ENCODE measurements at places on chromosomes 6 and 20.

DNA sequence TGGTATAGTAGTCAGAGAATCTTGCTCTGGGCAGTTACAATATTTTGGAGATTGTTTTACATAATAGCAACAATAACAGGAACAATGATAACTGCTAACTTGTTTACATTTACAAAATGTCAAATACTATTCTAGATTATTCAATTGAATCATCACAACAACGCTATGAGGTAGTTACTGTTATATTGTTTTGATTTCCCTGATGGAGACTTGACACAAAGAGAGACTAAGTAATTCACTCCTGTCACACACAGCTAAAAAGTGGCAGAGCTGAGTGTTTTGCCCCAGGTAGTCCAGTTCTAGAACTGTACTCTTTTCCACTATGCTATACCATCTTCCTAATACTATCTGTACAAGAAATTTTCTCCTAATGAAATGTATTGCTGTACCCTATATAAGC lies 356.1 kb downstream of the LAMA2 start:
- no peak for DNase-seq

GRCh38 chr6:41936073-41936837 lies 5.4 kb downstream of the CCND3 start:
- DNase-seq, result peak; percentile 94

DNA sequence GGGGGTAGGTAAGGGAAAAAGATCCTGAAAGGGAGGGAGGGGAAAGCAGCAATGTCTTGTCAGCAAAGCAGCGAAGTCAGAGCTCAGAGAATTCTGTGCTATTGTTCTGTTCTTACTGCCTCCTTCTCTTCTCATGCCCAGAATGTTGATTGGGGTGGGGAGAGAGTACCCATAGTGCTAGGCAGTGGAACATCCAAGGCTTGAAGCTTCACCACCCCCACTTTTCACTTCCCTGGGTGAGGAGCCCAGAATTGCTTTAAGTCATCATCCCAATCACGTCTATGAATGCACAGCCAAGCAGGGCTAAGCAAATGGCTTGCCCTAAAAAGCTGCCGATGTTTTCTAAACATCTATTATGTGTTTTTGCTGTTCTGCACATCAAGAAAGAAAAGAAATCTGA lies 16.5 kb downstream of the REPS1 start:
- no peak for DNase-seq

GRCh38 chr6:156933201-156934068 lies 156.3 kb downstream of the ARID1B start:
- DNase-seq, result no peak

DNA sequence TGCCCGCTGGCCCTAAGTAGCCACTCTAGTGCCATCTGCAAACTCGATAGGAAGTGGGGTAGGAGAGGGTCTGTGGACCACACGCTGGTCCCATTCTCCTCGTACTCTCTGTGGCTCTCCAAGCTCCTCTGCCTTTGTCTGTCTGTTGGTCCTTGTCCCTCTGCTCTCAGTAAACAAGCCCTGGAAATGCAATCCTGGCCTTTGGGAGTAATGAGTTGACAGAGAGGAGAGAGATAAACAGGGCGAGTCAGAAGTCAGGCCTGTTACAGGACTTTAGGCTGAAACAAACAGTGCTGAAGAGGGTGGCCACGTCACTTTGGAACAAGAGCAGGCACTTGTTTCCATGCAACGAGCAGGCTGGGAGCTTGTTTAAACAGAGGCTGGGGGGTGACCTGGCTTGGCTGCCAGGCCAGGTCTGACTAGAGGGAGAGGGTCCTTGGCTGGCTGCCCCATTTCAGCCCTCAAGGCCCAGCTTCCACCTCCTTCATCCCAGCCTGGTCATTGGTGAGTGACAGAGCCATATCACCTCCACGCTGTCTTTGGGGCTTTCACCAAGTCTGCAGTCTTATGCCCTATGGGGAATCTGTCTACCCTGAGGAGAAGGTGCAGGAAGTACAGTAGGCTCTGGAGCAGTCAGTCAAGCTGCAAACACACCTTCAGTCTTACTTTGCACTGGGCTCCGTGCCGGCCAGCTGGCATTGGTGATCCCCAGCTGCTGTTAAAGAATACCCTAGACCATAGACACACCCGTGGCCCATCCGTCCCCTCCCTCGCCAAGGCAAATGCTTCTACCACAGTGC lies 22.6 kb downstream of the FOXP4 start:
- DNase-seq, result no peak

DNA sequence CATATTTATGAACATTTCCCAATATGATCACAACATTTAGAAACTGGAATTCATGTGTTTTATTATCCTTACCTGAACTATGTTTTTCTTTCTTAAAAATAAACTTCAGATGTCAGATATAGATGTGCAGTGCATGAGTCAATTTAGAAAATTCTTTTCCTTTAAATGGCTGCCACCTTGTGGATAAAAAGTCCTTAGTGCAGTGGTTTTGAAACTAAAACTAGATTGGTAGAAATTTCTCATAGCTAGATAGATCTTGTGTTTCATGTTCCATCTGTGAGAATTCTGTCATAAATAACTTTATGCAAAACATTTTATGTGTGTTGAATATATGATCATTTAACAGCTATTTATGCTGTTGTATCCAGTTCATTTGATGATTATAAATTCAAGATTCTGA lies 134.9 kb downstream of the KLHL32 start:
- DNase-seq, result peak; percentile 72

GRCh38 chr20:8722277-8722928 lies 346.5 kb upstream of the PLCB4 start:
- peak; percentile 89 for DNase-seq

DNA sequence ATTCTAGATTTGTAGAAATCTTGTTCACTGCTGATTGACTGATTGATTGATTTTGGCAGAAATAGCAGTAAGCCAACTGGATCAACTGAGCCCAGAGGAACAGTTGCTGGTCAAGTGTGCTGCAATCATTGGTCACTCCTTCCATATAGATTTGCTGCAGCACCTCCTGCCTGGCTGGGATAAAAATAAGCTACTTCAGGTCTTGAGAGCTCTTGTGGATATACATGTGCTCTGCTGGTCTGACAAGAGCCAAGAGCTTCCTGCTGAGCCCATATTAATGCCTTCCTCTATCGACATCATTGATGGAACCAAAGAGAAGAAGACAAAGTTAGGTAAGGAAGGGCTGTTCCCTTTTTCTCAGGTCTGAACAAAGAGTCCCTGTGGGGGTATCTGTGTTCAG lies 31.2 kb downstream of the TREML1 start:
- DNase-seq, result no peak

DNA sequence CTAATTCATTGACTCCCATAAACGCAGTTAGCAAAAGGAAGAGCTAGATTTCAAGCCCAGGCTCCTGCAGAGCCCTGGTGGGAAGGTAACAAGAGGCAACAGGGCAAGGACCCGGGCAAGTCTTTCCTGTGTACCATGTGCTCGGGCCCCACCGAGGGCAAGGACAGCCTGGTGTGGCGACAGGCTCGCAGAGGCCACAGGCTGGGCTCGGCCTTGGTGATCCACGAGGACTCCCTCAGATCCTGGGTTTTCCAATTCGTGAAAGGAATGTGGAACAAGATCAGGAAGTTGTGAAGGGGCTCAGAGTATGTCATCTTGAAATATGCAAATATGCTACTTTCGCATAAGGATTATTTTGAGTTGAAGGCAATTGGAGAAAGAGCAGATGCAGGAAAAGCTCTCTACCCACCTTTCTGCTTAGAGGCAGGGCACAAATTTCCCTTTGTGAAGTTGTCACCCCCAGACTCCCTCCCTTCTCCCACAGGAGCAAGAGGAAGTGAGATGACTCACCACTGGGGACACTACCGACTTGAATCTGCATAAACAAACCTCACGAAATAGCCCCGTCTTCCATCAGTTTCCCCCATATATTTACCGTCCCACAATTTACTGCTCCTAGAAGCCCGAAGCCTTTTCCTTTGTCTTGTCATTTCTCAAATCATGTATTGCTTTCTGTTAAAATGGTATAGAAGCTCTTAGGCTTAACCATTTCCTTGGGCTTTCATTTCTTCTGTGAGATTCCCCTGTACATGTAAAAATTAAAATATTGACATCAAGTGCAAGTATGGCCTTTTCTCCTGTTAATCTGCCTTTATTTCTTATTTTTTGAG lies 79.0 kb downstream of the PSMG4 start:
- peak; percentile 13 for DNase-seq

DNA sequence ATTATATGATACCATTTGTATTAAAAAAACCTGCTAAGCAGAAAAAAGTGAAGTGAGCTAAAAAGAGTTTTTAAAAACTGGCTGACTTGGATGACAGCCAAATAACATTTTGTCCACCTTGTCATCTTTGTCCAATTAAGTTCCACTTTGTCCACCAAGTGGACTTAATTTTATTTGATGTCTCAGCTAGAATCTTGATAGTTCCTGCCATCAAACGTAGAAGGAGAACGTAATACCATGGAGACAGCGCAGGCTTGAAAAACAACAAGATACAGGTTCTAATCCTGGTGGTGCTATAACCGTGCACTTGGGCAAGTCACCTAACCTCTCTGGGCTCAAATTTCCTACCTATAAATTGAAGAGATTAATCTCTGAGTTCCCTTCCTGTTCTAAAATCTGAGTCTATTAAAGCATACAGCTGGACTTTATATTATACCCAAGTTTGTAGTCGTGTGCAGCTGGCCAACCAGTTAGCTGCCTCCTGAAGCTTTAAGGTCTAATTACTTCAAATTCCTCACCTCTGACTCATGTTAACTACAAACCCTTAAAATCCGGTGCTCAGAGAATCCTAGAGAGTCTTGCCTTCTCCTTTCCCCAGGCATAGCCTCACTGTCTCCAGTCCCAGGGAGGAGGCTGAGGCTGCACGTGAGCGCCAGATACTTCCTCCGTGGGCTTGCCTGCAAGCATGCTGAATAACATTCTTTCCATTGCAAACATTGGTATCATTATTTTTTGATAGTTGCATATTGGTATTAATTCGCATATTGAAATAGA lies 16.8 kb downstream of the TMEM244 start:
- DNase-seq, result peak; percentile 65

- DNase-seq, result no peak
Observed at GRCh38 chr20:3815703-3816315, 4.5 kb upstream of the AP5S1 start.

DNA sequence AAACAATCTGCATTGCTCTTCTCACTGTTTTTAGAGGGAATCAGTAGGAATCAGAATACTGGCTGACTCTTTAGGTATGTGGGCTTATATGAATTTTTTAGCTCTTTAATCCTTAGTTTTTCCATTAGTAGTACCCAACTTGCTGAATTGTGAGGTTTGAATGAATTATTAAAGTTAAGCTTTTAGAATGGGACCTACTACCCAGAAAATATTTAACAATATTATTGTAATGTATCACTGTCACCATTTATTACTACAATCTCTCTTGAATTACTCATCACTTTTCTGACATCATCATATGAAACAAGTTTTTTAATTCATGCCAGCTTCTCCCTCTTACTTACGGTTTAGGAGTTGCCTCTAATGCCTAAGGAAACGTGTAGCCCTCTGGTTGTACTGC lies 212.7 kb downstream of the BCKDHB start:
- no peak for DNase-seq

DNA sequence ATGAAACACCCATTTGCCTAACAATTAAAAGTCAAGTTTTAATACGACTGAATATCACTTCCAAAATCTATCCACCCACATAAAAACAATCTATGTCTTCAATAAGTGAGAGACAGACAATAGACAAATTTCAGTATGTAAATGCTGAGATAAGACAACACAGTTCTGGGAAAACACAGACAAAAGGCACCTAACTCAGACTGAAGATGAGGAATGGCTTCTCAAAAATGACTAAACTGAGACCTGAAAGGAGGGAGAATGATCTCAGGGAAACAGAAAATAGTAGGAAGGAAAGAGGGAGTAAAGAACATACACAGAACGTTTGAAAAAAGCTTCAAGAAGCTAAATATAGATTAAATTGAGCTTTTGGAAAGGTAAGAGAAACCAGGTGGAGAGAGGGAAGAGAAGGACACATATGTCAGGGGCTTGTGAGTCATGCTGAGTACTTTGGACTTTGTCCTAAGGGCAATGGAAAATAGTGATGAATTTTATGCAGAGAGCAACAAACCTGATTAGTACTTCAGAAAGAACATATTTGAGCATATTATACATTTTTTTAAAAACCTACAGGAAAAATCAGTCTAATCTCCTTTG lies 16.1 kb downstream of the LMBRD1 start:
- DNase-seq, result peak; percentile 6

- DNase-seq, result peak; percentile 86
Observed at GRCh38 chr6:127120787-127121636, 2.5 kb downstream of the RSPO3 start.

DNA sequence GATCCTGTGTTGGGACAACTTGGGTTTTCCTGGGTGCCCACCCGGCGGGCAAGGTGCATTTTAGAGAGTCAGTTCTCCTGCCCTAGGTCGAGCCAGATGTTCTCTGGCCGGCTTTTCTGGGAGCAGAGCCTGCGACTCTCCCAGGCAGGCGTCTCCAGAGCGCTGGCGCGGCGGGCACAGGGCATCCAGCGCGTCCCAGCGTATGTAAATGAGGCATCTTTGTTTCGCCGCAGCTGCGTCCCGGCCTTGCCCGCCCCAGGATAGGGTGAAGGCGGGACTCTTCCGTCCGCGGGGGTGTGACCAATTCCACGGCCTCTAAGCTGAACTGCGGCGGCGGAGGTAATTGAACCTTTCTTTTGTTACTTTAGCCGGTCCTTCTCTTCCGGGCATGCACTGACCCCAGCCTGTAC lies 9.1 kb downstream of the GRIK2 start:
- DNase-seq, result peak; percentile 9

DNA sequence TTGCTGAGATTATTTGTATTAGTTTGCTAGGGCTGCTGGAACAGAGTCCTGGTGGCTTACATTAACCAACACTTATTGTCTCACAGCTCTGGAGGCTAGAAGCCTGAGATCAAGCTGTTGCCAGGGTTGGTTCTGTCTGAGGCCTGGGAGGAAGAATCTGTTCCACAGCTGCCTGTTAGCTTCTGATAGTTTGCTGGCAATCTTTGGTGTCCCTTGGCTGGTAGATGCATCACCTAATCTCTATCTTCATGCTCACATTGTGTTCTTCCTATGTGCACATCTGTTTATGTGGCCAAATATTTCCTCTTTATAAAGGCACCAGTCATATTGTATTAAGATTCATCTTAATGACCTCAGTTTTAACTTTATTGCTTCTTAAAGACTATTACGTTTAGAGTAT lies 19.5 kb downstream of the SF3B5 start:
- no peak for DNase-seq

GRCh38 chr20:40471261-40471629 lies 217.8 kb downstream of the MAFB start:
- DNase-seq, result no peak

DNA sequence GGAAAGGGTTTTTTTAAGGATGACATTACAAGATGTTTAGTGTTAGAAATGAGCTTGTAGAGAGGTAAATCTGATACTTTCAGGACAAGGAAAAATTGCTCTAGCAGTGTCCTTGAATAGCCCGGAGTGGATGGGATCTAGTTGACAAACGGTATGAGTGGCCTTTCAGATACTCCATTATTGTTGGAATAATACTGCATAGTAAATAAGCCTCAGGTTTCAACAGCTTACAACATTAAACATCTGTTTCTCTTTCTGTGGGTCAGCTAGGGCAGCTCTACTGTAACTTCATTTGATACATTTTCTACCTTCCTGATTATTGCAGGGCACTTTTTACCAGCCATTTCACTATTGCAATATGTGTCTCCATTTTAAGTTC lies 118.0 kb downstream of the B3GAT2 start:
- peak; percentile 42 for DNase-seq
